ENCODE measurements at places on chromosomes 7 and 10.

DNA sequence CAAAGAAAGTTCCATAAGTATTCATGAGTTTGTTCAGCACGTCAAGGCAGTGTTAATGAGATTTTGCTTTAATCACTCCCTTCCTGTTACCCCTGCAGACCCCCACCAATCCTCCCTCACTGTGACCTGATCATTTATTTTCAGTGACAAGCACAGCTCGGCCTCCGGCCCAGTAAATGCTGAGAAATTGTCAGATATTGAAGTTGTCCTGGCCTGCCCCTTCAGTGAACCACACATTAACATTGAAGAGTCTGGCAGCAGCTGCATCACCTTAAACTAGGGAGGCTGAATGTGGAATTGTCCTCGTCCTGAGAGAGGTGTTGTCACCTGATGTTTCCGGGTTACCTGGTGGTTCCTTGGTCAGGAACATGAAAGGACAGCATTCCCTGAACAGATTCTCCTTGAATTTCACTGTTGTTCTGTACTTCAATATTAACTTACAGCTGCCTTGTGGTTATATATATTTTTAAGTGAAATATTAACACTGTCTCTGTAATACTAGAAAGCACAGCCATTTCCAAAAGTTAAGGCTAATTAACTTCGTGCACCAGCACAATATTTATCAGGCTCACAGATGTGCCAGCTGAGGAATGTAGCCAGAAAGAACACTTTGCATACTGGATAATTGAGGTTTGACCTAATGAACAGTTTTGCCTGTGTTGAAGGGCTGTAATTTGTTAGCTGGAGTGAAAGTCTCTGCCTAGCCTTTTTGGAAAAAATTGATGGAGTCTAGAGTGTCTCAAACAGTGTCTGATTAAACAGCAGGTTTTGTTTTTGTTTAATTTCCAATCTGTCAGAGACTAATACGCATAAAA lies 265.3 kb downstream of the HDAC9 start:
- no peak for DNase-seq

DNA sequence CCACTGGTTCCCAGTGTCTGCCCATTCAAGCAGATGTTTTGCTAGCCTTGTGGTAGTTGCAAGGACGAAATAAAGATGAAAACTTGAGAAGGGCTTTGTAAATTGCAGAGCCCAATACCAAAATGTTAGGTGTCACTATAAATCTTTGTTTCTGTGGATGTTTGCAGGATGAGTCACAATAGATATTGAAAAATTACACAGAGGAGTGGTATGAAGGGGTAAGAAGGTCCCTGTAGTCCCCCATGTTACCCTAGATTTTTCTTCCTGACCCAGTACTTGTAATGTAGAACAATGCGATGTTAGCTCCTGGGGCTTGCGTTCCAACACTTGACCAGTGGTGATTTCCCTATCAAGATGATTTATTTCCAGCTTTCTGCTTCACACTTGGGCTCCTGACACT lies 102.6 kb upstream of the LYZL1 start:
- no peak for DNase-seq

GRCh38 chr7:67525588-67525987 lies 529.0 kb downstream of the TYW1 start:
- DNase-seq: no peak

GRCh38 chr7:50197549-50197948 lies 104.5 kb upstream of the ZPBP start:
- no peak for DNase-seq

- DNase-seq: no peak
Measured at GRCh38 chr7:28083164-28083997, 97.2 kb downstream of the JAZF1 start.

DNA sequence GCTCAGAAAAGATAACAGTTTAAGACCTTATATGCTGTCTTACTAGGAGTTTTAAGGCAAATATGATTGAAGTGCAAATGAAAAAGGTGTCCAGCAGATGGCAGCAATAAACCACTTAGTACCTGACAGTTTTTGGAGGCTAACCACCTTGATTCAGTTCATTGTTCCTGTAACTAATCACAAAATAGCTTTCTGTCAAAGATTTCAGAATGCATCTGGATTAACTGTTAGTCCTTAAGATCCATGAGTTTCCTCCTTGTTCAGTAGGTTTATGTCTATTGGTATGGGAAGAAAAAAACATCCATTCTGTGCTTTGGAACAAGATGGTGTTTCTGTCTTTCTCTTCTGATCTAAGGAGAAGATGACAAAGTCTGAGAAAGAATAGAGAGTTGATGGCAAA lies 46.6 kb downstream of the CCSER2 start:
- DNase-seq: peak; percentile 61

- DNase-seq: no peak
Measured at GRCh38 chr7:741191-741671, 14.2 kb upstream of the PRKAR1B start.

GRCh38 chr7:30700941-30701340 lies 18.7 kb upstream of the CRHR2 start:
- no peak for DNase-seq

- no peak for DNase-seq
Measured at GRCh38 chr10:62036186-62037081, 134.9 kb downstream of the ARID5B start.

GRCh38 chr7:124113045-124113444 lies 80.2 kb upstream of the TMEM229A start:
- DNase-seq: no peak

DNA sequence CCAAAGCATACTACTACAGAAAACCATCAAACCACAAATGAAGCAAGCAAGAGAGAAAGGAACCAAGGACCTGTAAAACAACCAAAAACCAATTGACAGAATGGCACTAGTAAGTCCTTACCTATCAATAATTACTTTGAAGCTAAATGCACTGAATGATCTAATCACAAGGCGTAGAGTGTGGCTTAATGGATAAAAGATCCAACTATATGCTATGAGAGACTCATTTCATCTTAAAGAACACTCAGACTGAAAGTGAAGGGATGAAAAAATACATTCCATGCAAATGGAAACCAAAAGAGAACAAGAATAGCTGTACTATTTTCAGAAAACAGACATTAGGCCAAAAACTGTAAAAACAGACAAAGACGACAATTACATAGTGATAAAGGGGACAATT lies 70.7 kb downstream of the CRPPA start:
- DNase-seq: no peak

DNA sequence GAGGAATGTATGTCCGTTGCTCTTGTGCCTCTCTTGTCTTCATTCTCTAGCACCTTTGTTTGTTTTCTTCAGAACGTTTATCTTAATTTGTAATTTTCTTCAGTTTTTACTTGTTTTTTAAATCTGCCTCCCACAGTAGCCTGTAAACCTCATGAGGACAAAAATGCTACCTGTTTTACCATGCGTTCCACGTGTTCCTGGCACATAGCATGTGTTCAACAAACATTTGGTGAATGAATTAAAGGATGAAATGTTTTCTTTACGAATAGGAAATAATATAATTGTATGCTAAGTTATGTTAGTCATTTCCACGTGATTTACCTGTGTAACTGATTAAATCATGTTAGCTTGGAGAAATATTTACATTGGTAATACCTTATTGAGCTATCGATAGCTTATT lies 2.2 kb downstream of the RBM33 start:
- no peak for DNase-seq

- peak; percentile 51 for DNase-seq
Measured at GRCh38 chr7:2012981-2013380, 219.8 kb downstream of the MAD1L1 start.

DNA sequence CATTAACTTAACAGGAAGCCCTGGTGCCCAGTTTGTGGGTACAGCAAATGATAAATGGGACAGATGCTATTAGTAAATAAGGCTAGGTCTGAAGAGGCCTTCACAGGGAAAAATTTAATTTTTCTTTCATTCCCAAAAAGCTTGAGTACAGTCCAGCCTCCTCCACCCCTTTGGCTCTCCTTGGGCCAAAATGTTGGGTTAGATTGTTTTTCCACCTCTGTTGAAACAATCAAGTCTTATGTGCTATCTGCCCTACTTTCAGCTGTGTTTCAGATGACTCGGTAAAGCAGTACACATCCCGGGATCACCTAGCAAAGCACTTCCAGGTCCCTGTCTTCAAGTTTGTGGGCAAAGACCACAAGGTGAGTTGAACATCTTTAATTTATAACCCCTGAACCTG lies 24.3 kb downstream of the PLA2G12B start:
- no peak for DNase-seq

DNA sequence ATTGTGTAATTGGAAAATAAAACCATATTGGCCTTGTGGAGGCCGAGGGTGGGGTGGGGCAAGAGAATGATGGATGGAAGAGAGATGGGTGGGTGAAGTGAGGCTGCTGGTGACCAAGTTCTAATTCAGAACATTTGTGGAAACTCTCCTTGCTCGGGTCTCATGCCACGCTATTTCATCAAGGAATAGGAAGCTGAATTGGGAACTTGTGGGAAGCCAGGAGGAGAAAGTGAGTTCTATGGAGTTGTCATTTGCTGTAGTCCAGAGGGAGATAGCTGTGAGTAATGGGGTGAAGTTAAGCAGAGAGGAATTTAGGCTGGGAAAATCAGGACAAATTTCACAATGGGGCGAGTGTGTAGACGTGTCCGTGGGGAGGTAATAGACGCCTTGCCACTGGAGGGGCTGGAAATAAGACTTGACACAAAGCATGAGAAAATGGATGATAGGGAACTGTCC lies 339.2 kb downstream of the LRMDA start:
- DNase-seq: no peak

DNA sequence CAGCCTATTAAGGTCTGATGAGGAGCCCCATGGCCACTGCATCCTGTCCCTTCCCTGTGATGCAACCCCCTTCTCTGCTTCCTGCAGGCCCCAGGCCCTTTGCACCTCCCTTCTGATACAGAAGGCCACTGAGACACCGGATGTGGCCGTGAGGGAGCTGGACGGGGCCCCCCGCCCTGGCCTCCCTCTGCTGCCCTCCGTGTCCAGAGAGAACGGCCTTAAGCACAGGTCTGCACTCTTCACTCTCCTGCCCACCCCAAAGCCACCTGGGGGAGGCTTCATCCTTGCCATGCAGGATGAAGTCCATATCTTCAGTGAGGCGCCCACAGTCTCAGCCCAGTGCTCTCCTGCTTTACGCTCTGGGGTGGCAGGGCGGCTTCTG lies 86.9 kb upstream of the GNA12 start:
- no peak for DNase-seq

DNA sequence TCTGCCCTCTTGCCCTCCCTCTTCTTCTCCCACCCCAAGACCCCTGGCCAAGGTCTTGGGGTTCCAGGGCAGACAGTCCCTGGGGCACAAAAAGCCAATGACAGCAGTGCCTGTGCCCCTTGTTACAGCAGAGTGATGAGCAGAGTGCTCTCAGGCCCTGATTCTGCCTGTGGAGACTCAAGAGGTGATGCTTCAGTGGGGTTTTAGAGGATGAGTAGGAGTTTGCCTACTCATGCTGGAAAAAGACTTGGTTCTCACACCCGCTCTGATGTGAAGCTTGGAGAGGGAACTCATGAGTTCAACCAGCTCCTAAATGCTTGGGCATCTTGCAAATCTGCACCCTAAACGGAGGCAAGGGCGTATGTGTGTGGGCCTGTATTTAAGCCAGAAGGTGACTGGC lies 58.2 kb downstream of the CAMK2B start:
- DNase-seq: no peak

All from globus pallidus (tissue), 1 donor.